BE2C (cell line): ENCODE measurements at places on chromosomes 2 and 18.

GRCh38 chr2:159735648-159736047 lies 23.3 kb downstream of the MARCHF7 start:
- no peak for DNase-seq

- peak; percentile 49 for DNase-seq
Measured at GRCh38 chr2:121128741-121129659, 156.0 kb downstream of the TFCP2L1 start.

DNA sequence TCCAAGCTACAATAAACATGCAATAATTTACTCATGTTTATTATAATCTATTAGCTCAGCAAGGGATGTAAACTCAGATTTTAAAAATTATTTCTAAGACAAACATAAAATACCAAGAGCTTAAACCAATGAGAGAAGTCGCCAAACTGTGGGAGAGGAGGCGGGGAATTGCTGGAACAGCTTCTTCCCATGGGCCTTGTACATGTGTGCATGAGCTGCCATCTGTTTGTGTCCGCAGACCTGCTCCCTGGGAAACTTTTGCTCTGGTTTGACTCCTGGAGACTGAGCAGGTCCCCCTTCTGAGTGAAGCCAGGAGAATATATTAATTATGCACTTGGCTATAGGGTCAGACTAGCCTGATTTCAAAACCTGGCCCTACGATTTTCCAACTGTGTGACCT lies 655.9 kb upstream of the SOX11 start:
- DNase-seq = no peak

- DNase-seq = peak; percentile 52
Measured at GRCh38 chr2:235721625-235722024, 227.8 kb downstream of the AGAP1 start.

GRCh38 chr18:71028285-71028762 lies 739.5 kb downstream of the SOCS6 start:
- peak; percentile 82 for DNase-seq

GRCh38 chr18:56257205-56257604 lies 381.2 kb downstream of the TXNL1 start:
- no peak for DNase-seq

GRCh38 chr2:203580844-203581243 lies 45.7 kb upstream of the RAPH1 start:
- no peak for DNase-seq

GRCh38 chr2:181586569-181587081 lies 70.3 kb downstream of the CERKL start:
- peak; percentile 6 for DNase-seq

DNA sequence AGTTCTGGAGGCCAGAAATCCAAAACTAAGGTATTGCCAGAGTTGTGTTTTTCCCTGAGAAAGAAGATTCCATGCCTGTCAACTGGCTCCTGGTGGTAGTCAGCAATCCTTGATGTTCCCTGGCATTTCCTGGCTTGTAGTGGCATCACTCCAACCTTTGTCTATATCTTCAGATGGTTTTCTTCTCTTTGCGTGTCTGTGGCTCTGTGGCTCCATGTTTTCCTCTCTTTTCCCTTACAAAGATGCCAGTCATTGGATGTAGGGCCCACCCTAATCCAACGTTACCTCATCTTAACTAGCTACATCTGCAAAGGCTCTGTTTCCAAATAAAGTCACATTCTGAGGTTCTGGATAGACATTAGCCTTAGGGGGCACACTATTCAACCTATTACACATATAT lies 41.8 kb downstream of the SLC14A1 start:
- no peak for DNase-seq

DNA sequence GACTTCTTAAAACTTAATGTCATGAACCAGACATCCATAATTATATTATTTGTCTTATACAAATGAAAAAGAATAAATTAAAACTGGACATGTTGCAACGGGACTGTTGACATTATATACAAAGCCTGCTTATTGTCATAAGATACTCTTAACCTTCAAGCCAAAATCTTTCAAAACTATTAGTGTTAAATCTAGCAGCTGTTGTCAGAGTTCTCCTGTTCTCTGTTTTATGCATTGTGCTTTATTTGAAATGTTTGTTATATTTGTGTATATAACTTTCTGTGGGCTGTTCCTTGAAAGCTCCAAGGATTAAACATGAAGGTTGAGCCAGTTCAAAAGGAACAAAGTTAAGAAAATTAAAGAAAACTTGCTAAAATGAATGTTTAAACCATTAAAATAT lies 335.5 kb upstream of the NT5C1B start:
- DNase-seq = no peak

DNA sequence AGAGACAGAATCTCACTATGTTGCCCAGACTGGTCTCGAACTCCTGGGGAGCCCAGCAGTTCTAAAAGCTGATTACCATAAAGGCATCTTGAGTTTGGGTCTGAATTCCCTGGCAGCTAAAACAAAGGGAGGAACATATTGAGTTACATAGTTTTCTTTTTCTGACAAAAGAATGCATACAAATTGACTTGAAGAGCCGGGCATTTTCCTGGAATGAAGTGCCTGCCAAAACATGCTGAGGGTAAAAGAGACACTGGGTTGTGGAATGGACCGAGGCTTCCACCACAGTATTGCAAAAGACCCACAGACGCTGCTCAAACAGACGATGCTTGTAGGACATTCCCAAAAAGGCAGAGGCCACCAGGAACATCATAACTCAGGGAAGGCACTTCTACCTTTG lies 35.1 kb upstream of the ROCK2 start:
- DNase-seq = no peak

DNA sequence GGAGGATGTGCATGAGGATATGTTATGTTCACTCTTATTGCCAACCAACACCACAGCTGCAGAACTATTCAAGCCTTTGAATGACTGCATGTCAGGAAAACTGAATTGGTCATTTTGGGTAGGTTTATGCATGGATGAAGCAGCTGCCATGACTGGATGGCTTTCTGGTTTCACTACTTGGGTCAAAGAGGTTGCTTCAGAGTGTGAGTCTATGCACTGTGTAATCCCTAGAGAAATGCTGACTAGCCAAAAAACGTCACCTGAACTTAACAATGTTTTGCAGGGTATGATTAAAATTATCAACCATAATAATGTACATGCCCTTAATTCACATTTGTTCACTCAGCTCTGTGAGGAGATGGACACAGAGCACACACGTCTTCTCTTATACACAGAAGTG lies 206.7 kb upstream of the RBBP8 start:
- no peak for DNase-seq

GRCh38 chr18:32303400-32303799 lies 113.6 kb downstream of the MEP1B start:
- DNase-seq = no peak
